ENCODE measurements at places on chromosomes 6 and 20. TPM values are rescaled to one million over a fixed set of nuclear protein-coding genes. Genes with fewer than 3 reads are reported as not detected.

DNA sequence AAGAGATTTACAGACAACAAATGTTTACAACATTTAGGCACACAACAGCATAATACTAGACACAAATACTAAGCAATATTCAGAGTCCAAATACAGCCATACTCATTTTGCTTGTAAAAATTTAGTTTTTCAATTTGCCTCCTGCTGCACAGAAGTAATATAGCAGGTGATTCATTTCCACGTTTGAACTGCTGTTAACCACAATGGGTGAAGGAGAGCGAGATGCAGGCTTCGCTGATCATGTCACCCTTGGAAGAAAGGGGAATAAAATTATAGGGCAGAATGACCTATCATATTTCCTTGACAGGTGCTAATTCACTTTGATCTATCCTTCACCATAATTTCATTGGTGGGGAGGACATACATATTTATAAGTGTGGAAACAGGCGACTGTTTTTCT lies 643.8 kb upstream of the AGPAT4 start:
- DNase-seq = no peak

DNA sequence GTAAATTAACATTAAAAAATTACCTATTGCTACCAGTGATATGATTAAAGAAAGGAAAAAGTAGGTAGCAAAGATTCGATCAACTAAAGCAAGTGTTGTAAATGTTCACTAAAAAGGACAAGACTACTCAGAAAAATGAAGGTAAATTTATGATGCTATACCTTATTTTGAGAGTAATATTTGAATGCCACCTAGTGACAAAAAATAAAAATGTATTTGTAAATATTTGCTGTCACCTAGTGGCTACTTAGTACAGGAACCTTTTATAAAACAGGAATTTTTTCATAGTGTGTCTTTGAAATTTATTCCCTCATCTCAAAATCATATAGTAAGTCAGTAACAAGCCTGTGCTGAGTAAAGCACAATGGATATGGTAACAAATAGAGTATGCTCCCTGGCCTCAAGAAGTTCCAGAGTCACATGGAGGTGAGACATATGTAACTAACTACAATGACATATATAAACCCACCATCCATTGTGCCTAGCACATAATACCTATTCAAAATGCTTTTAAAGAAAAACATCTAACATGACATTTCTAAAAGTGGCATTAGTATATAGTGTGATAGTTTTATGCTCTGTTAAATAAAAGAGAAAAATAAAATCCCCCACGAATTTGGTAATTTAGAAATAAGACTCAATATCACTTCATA lies 193.1 kb upstream of the SIM1 start:
- DNase-seq = no peak

DNA sequence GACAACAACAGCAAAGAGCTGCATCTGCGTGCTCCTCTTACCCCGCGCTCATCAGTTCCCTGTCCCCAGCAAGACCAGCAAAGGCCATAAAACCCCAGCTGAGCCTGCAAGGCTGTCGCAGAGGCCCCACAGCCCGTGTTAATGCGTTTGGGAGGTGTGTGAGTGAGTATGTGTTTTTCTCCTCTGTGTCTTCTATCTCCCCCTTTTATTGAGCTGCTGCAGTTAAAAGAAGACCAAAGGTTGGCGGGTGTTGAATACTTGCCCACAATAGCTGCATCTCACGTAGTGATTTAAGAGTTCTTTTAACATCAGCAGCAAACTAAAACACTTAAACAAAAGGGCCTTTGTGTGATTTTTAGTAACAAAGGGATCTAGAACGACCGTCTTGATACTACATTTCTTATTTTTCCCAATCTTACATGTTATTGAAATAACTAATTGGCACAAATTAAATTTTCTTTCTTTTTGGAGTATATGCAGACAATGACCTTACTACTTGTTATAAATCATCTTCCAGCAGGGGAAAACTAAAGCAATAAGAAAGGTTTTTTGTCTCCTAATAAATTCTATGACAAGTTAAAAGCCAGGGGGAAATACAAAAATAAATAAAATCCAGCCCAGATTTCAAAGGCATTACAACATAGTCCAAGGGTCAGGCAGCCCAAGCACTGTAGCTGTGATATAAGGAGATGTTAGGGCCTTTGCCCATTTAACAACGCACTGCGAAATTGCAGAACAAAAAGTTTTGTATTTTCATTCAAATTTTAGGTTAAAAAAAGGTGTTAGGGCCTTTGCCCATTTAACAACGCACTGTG lies 27.2 kb upstream of the CNKSR3 start:
- DNase-seq = no peak

DNA sequence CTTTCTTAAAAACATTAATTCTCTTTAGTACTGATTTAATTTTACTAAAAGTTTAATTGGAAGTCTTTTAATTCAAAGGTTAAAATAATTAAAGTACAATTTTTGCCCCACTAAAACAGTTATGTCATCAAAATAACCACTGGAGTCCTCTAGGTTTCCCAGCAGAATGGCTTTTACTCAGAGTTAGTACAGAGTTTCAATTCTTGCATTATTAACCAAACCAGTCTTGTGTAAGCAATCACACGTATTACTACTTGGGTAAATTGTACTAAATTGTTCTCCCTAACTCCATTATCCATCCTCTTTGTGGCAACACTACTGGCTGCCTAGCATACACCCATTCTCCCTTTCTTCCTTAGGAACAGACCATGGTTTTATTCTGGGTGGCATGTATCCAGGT lies 36.9 kb downstream of the CDK19 start:
- DNase-seq = no peak

GRCh38 chr20:4748847-4749246 lies 27.1 kb downstream of the PRND start:
- no peak for DNase-seq

DNA sequence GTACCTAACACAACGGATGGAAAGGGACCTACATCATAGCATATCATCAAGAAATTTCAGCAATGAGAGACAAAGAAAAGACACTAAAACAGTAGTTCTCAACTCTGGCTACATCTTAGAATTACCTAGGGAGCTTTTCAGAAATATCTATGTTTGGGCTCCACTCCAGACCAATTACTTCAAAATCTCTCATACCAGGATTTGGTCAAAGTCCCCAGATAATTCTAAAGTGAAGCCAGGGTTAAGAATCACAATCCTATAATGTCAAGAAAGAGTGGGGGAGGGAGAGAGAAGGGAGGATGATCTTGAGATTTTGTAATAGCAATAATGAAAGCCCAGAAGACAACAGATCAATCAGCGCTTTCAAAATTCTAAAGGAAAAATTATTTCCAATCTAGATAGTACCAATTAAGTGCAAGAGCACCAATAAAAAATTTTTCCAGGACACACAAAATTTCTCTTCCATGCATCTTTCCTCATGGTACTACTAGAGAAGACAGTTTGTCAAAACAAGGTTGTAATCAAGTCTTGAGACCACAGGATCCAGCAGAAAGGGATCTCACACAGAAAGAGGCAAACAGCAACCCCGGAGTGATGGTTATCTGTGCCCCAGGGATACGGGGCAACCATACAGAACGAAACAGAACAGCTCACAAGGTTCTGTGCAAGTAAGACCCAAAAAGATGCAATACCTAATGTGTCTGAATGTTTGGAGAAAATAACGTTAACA lies 152.9 kb upstream of the DST start:
- no peak for DNase-seq

Gene CST5
- total RNA-seq = not detected

Gene C2
- 60.8 TPM for total RNA-seq

Gene GMNN
- total RNA-seq = 7.6 TPM

Gene TGM3
- not detected for total RNA-seq

Gene MAN1A1
- total RNA-seq = 147 TPM

All from mesenteric fat pad (tissue), 1 donor.